ENCODE measurements at places on chromosomes 1 and 21.

DNA sequence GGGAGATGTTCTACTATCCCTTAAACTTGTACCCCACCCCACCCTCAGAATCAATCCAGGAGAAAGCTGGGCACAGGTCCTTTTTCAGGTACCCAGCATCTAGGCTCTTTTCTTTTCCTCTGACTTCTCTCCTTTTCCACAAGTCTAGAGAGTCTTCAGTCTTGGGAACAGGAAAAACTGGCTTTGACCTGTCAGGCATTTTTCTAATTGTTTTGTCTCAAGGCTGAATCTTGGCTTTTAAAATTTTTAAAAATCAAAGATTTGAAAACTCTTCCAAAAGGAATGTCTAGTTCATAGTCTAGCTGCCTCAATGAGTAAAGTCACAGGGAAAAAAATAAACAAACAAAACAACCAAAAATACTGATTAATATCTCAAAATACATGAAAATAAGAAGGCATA, 161.5 kb downstream of the HFM1 start:
- no peak for DNase-seq

DNA sequence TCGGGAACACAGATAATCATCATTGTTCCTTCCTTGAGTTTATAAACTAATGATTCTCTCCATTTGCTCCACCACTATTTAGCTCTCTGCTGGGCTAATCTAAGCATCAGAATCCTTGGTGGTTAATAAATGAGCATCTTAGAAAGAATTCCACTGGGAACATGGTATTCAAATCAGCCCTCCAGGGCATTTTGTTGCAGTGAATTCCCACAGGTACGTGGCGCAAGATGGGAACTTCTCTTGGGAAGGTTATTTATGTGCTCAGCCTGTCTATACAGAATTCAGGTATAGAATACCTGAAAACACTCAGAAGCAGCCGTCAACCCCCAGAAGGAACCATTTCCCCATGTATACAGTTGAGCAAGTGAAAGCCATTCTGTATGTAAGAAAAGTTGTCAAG, 131.5 kb downstream of the NTNG1 start:
- DNase-seq, result no peak

DNA sequence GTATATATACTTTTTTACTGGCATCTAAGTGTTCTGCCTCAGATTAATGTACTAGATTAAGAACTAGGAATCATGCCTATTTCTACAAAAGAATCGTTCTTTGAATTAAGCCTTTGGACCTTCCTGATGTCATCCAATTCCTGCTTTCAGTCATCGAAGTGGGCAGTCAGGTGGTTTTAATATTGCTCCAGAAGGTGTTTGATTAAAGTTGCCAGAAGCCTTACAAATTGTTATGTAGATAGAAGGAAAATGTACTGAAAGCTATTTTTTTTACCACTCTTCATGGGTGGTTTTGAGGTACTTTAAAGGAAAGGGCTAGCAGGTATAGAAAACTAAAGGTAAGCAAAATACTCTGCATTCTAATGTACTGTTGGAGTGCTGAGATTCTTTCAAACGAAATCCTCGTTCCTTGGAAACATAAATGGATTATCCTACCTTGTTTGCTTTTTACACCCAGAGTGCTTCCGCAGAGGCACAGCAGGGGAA, 716 bp downstream of the CTBS start:
- no peak for DNase-seq

GRCh38 chr1:187469836-187470235, 641.1 kb downstream of the PLA2G4A start:
- DNase-seq, result no peak

DNA sequence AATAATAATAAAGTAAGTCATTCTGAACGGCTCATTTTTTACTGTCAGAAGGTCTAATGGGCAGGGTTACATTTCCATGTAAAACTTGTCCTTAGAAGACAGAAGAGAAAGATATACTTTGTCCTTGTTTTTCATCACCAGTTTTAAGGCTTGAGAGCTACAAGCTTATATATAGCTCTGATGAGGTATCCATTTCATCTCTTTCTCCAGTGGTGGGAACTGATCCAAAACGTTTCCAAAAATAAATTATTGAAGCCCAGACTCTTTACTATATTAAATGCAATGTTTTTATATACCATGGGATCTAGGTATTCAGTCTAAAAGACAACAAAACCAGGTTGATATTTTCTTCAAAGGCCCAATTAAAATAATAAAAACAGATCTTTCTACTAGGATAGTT, 8.7 kb downstream of the B3GALNT2 start:
- DNase-seq, result no peak

GRCh38 chr21:41367945-41368734, 6.3 kb downstream of the MX2 start:
- DNase-seq, result no peak

DNA sequence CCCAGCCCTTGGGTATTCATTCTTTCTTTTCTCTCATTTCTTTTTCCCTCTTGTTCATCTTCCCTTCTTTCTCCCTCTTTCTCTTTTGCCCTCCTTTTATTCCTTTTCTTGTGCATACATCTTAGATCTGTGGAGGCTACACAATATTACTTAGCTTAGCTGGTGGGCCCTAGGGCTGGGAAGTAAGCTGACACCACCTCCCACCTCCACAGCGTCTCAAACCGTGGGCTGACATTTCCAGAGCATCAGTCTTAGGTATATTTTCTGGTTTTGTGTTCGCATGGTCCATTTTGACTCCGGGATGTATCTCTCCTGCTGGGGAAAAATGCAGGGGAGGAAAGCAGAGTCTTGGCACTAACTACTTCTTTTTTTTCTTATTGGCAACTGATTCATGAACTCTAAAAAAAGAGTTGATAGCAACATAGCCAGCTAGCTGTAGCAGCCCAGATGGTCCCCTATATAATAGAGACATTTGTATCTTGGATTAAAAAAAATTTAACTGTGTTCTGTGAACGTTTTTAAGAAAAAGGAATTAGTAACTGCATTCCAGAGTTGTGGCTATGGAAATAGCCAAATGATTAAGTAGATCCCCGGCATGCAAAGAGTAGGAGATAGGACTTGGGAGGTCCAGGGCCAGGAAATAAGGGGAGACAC, 15.5 kb downstream of the CNIH3 start:
- no peak for DNase-seq

- no peak for DNase-seq
These were observed 36.9 kb upstream of the KCNE1 start for GRCh38 chr21:34548781-34549376.

GRCh38 chr21:33078907-33079582, 9.1 kb downstream of the OLIG1 start:
- DNase-seq, result peak; percentile 42

GRCh38 chr1:41802532-41803501, 115.9 kb downstream of the HIVEP3 start:
- DNase-seq, result no peak

DNA sequence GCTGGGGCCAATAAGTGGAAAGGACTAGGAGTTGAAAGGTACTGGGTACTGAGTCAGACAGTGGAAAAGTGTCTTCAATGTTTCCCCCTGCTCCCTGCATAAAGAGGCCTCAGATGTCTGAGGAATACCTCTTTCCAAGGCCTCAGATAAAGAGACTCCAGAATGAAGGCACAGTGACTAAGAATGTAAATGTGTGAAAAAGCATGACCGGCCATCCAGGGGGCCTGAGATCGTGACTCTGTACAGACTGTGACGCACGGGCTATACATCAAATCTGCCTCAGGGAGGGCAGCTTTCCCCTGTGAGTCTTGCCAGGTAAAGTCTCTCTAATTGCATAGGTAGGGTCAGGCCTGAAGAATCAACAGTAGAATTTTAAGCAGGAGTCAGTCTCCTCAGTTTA, 1690.5 kb downstream of the KCNT2 start:
- no peak for DNase-seq

GRCh38 chr1:185595835-185596667, 138.1 kb upstream of the HMCN1 start:
- DNase-seq, result peak; percentile 8

DNA sequence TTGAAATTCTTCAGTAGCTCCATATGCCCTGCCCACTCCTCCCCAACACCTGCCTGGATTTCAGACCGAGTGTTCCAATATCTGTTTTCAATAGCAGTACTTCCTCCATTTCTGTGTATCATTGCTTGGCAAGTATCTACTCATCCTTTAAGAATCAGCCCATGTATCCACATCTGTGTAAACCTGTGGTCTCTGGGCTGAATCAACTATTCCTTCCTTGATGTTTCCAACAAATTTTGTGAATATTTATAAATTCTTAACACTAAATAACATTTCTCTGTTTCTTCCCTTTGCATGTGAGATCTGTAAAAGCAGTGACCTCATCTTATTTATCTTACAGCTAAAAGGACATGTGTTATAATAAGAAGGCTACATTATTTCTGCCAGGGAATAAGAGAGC, 26.0 kb upstream of the UAP1 start:
- no peak for DNase-seq

GRCh38 chr1:9267827-9268581, 24.7 kb upstream of the SPSB1 start:
- DNase-seq, result no peak

DNA sequence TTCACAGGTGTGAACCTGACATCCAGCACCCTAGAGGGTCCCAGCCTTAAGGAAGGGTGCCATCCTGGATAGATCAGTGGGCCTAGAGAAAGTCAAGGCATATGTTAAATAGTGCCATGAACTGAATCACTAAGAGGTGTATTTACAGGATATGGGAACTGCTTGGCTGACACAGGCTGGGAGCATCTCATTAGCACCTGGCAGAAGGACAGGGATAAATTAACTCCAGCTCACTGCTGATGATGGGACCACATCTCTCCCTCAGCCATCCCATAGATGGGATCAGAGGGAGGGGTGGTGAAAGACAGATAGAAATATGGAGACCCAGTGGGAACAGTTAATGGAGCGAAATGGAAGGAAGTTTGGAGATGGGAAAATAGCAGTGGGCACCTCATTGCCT, 122.0 kb downstream of the IGSF21 start:
- no peak for DNase-seq

- DNase-seq, result no peak
These were observed 106.7 kb downstream of the RNF220 start for GRCh38 chr1:44511769-44512168.

GRCh38 chr1:182713492-182713891, 29.1 kb upstream of the RGS8 start:
- no peak for DNase-seq

DNA sequence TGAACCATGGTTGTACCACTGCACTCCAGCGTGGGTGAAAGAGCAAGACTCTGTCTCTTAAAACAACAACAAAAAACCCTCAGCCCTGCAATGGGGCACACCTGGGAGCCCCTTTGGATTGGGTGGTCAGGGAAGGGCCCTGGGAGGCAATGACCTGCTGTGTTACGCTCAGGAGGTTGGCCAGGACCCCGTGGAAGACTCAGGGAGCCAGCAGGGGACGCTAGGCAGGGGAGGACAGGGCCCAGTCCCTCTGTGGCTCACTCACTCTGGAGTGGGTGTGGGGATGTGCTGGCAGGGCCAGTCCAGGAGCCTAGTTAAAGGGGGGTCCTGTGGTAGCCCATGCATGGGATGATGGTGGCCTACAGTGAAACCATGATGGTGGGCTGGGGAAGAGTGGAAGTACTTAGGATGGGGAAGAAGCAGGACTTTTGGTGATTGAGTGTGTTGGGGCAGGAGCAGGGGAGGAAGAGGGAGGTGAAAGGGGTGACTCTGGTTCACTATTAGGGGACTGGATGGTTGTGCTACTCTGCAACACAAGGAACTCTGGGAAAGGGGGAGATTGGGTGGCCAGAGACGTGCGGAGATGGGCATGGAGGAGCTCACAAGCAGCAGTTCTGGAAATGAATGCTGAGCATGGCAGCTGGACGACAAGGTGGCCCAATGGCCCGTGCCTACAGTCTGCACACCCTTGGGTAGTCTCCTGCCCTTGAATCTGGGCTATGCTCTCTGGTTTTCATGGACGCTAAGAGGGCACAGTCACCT, 56.3 kb upstream of the FAM20B start:
- DNase-seq, result no peak

DNA sequence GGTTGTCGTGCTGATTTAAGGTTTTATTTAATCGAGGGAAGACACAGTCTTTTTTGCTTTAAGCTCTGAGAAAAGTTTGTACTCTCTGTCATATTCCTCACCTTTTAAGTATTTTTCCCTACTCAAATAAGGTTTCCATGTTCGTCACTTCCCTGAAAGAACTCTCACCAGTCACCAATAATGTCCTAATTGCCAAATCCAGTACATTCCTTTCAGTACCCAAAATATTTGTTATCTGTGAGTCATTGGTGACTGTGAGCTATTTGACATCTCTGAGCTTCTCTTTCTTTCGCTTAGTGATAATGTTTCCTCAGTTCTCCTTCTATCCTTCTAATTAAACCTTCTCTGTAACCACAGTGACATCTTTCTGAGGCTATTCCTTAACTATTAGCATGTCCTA, 874.2 kb upstream of the ADGRL2 start:
- no peak for DNase-seq

GRCh38 chr1:14037101-14037847, 337.3 kb downstream of the PRDM2 start:
- no peak for DNase-seq

DNA sequence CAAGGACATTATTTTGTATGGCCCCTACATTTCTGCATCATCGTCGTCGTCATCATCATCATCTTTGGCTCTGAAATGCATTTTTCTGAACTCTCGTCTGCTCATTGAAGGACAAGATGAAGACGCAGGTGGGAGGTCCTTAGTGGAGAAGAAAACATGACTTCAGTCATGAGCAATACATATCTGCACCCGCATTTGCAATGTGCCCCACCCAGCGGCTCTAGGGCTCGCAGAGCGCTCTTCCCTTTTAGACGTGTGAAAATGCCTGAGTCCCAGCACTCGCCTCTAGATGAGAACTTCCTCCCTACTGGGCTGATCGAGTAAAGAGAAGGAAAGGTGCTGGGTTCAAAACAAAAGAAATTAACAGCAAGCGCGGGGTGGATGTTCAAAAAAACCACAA, 10.1 kb downstream of the C1orf174 start:
- no peak for DNase-seq

DNA sequence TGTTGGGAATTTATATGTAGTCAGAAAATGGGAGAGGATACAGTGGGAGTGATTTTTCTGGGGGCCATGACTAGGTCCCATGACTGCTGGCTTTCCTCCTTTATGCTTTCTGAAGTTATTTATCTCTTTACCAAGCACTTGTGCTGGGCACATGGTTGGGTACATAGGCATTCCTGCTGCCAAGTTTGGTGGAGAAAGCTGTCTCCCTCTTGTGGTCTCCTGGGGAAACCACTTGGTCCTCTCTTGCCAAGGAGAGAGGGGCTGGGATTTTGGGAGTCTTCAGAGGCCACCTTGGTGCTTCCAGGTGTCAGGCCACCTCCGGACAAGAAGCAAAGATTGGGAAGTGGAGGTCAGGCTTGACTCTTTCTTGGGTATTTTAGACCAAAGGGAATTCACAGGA, 120.2 kb upstream of the KCNE2 start:
- no peak for DNase-seq

All from stimulated activated CD8-positive, alpha-beta memory T cell treated with anti-CD3 and anti-CD28 coated beads, Interleukin-7, amount 100 ng/mL, for 4 hours (primary cell).